M059J (cell line): ENCODE measurements at places on chromosomes 5 and 9. TPM values are rescaled to one million over a fixed set of nuclear protein-coding genes. Genes with fewer than 3 reads are reported as not detected.
A peak's percentile ranks its signal among the peaks of the same experiment; 100 is the strongest.

GRCh38 chr9:137123468-137123837 lies 8.9 kb upstream of the DPP7 start:
- DNase-seq: no peak

DNA sequence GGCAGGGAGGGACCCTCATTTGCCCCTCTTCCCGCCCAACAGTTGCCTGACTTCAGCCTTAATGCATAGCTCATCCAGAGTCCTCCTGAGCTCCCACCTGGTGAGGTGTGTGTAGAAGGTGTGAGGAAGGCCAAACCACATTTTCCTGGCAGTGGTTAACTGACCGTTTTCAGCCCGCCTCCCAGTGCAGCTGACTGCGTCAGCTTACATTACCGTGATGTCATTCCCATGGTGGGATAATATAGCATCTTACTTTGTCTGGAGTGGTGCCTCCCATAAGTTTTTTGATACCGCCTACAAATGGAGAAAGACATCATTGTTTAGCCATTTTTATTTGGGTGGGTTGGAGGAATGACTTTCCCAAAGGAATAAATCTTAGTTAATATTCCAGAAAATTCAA lies 151.9 kb downstream of the C9orf152 start:
- DNase-seq: no peak

DNA sequence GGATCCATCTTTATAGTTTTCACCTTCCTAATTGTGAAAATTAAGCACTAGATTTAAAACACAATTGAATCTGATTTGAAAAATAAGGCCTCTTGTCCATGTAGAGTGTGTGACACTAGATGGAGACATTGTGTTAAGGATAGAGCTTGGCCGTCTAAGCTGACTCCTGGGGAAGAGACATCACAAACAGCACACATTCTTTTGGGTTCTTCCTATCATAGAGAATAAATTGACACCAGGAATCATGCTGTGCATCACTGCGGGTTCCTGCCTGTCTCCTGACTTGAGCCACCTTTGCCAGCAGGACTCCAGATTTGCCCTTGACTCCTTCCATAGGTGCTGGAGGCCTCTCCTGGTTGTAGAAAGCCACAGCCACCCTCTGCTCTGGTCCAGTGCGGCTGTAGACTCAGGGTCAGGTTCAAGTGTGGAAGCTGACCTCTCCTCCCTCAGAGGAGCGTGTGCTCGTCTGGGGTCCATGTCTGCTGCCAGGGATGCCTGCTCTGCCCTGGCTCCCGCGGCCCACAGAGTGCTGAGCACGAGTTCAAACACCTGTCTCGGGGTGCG lies 11.2 kb downstream of the ROPN1L start:
- peak; percentile 89 for DNase-seq

GRCh38 chr9:14153310-14153720 lies 160.6 kb downstream of the NFIB start:
- DNase-seq: no peak

GRCh38 chr9:77893706-77894105 lies 137.9 kb downstream of the GNAQ start:
- no peak for DNase-seq

- DNase-seq: peak; percentile 92
These were observed 53.4 kb downstream of the GALNT12 start for GRCh38 chr9:98860871-98861293.

GRCh38 chr5:6448622-6449464 lies at the start of gene UBE2QL1:
Gene UBE2QL1 (plus strand): TSS chr5:6448859. CDS start chr5:6448894, 35 bp downstream.
- DNase-seq: no peak

- no peak for DNase-seq
These were observed 106.0 kb upstream of the CACNA1B start for GRCh38 chr9:137771580-137771979.

DNA sequence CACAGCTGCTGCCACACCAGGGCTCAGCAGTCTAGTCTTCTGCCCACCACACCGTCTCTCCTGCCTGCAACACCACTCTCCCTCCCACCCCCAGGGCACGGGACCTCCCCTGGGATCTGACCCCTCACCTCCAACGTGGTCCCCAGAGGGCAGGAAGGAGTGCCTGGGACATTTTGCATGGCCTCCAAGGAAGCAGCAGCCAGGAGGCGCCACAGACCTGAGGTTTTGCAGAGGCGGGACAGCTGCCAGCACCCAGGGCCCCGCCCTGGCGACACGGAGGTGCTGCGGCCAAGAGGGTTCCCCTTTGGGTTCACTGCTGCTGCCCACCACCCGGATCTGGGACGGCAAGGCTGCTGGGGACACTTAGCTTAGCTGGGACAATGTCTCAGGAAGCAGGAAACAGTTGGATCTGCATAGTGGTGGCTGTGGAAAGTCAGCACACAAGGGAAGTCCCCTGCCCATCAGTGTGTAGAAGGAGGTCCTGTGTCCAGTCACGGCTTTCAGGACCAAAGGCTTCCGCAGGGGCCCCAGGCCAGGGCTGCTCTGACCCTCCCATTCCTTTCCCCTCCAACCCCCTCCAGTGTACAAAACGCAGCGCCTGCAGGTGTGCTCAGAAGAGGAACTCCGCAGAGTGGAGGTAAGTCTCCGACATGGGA lies 13.8 kb downstream of the PROP1 start:
- no peak for DNase-seq

GRCh38 chr9:112554516-112554915 lies 67.9 kb downstream of the KIAA1958 start:
- DNase-seq: peak; percentile 86

- peak; percentile 37 for DNase-seq
These were observed 374.9 kb downstream of the MAT2B start for GRCh38 chr5:163880302-163880701.

DNA sequence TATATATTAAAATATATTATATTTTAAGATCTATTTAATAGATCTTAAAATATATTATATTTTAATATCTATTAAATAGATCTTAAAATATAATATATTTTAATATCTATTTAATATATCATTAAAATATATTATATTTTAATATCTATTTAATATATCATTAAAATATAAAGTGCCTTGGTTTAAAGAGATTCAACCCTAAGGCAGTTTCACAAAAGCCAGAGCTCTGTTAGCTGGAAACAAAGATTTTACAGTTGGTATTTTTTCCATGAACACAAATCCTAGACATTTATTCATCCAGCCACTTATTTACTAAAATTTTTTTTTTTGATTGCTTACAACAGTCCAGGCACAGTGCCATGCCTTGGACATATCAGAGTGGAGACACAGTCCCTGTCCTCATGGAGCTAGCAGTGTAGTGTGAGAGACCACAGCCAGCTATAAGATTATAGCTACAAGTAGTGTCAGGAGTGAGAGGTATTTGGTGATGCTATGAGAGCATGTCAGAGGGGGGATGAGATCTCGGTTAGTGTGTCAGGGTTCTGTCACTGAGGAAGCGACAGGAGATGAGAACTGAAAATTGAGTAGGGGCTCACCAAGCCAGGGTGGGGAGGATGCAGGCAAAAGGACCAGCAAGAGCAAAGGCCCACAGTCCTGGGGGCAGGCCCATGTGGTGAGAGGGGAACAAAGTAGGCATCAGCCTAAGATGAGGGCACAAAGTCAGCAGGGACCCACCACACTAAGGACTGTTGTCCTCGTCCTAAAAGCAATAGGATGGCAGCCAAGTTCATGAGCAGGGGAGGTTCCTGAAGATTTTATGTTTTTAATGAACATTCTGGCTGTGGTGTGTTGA lies 74.5 kb downstream of the FBXO38 start:
- DNase-seq: no peak

DNA sequence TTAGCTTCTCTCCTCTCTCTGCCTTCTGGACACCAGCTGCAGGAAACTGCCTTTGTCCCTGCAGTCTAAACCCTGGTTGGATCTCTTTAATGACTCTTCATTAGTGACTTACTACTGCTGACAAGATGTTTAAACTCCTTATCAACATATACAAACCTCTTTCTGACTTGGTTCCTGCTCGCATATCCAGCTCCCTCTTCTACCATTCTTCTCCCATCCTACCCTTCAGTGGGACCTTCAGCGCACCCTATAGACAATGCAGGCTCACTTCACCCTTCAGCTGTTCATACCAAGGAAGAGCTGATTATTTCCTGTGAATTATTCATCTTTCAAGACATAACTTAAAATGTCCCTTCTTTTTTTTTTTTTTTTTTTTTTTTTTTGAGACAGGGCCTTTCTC lies 436.5 kb downstream of the KIAA0825 start:
- no peak for DNase-seq

- peak; percentile 92 for DNase-seq
These were observed 585.3 kb upstream of the TLE4 start for GRCh38 chr9:78986446-78986845.

DNA sequence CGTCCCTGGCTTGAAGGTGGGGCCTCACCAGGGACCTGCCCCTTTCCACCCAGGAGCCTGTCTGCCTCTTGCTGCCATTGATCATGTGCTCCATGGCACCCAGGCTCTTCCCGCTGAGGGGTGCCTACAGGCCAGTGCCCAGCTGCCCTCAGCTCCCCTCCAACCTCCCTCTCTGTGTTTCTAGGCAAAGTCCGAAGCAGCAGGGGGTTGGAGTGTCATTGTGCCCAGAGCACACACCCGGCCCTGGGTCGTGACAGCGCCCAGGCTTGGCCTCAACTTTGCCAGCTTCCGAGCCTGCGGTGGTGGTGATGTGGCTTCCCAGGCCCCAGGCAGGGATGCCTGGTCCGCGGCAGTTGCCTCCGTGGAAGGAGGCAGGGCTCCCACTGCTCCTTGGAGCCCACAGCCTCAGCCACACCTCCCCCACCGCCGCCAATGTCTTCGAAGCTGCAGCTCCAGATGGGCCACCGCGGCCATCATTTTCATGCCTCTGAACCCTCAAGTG lies 52.4 kb downstream of the GTF3C4 start:
- DNase-seq: no peak

DNA sequence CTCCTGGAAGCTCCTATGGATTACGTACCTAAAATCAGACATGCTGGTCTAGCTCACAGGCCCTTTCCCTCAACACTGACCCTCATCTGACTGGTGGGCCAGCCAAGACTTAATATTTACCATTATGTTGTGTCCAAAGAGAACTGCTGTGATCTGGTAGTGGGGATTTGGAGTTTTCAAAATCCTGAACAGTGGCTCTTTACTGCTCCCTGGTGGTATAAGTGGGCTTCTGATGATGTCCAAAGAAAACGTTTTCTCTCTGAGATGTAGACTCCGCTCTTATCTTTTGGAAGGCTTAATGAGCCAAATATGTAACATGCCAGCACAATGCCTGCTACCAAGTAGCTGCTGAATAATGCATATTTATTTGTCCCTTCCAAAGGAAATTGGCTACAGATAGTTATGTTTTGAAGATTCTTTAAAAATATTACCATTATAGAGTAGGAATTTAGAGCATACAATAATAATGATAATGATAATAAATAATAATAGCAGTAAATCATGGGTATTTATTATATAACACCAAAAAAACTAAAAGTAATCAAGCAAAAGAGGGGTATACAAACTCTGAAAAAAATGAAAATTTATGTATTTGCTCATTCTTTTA lies 406.6 kb upstream of the TNC start:
- DNase-seq: peak; percentile 81

- peak; percentile 98 for DNase-seq
These were observed 138.8 kb downstream of the GRIA1 start for GRCh38 chr5:153629027-153629895.

- peak; percentile 64 for DNase-seq
These were observed 129.0 kb downstream of the SNX18 start for GRCh38 chr5:54646356-54647101.

DNA sequence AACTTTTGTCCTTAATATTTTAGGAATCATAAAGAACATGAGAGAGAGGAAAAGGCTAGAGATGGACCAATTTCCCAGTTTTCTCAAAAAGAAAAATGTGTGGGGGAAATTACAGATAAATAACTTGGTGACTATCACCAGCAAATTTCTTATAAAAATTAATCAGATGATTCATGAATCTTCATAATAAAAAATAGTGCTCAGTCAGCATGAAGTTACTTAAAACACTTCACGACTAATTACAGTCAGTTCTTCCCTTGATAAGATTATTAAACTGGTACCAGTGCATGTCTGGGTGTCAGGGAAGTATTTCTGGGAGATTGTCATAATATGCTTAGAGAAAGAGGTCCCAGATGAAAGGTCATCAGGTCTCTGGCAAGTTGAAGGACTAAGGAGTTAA lies 133.0 kb downstream of the SNCAIP start:
- DNase-seq: no peak

DNA sequence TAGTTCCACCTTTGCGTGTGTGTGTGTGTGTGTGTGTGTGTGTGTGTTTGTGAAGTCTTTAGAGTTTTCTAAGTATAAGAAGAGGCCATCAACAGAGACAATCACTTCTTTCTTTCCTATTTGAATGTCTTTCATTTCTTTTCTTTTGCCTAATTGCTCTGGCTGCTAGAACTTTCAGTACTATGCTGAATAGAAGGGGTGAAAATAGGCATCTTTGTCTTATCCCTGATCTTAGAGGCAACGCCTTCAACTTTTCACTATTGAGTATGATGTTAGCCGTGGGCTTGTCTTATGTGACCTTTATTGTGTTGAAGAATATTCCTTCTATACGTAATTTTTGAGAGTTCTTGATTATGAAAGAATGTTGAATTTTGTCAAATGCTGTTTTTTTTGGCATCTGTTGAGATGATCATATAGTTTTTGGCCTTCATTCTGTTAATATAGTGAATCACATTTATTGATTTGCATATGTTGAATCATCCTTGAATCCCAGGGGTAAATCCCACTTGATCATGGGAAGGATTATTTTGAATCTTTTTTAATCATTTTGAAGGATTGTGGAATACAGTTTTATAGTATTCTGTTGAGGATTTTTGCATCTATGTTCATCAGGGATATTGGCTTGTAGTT lies 134.8 kb upstream of the CD180 start:
- DNase-seq: no peak

DNA sequence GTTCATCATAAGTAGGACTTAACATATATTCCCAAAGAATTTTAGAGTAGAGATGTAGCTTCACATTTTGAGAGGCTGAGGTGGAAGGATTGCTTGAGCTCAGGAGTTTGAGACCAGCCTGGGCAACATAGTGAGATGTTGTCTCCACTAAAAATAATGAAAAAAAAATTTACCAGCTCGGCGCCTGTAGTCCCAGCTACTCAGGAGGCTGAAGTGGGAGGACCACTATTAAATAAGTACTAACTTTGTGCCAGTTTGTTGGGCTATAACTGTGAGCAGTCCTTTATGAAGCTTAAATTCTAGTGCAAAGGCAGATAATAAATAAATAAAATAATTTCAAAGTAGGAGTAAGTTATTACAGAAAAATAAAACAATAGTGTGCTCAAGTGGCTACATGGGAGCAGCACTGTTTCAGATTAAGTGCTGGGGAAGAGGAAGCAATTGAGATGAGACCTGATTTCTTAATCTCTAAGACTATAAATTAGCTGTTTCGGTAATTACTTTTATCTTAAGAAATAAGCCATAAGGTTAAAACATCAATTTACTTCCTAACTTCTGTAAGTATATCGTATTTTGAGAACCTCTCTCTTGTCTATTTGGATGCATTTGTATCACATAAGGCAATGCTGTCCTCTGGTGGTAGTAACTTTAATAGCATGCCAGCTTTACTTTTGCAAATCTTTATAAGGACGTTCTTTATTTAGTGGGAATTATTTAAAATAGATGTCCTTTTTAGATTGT lies 98.9 kb downstream of the CSNK1G3 start:
- DNase-seq: peak; percentile 56

GRCh38 chr5:2783223-2783622 lies 31.7 kb upstream of the IRX2 start:
- DNase-seq: no peak

GRCh38 chr5:21784487-21784886 lies 1068.7 kb downstream of the CDH12 start:
- peak; percentile 24 for DNase-seq

GRCh38 chr9:82722051-82722450 lies 340.9 kb downstream of the RASEF start:
- no peak for DNase-seq

Gene PDE6A
- total RNA-seq: 0.02 and 0.22 TPM in 2 replicates

Gene ANKRD34B
- not detected in 2 replicates for total RNA-seq
